HuH-7.5 (cell line): ENCODE measurements at places on chromosomes 12 and 14.

DNA sequence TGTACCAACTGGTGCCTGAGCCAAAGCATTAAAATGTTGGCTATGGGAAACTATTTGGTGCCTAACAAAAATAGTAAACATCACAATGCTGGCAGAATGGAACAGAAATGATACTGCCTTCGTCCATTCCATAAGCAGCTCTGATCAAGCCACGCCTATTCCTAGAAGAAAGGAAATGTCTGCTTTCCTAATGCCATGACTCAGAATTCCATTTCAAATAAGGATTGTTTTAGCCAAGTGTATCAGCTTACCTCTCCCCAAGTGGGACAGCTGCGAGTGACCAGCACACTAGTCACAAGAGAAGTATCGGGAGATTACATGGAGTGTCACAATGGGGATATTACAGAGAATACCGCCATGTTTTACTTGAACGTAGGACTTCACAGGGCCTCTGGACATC, 38.7 kb downstream of the GLT8D2 start:
- no peak for DNase-seq

- no peak for DNase-seq
Observed at GRCh38 chr12:76588881-76589565, 29.5 kb upstream of the OSBPL8 start.

- DNase-seq, result no peak
Observed at GRCh38 chr14:64841121-64841651, 38.5 kb downstream of the SPTB start.

GRCh38 chr12:51752234-51752889, 96.2 kb downstream of the FIGNL2 start:
- DNase-seq, result no peak

GRCh38 chr14:51547260-51547659, 104.5 kb upstream of the FRMD6 start:
- no peak for DNase-seq

- no peak for DNase-seq
Observed at GRCh38 chr12:20345866-20346265, 22.5 kb upstream of the PDE3A start.

DNA sequence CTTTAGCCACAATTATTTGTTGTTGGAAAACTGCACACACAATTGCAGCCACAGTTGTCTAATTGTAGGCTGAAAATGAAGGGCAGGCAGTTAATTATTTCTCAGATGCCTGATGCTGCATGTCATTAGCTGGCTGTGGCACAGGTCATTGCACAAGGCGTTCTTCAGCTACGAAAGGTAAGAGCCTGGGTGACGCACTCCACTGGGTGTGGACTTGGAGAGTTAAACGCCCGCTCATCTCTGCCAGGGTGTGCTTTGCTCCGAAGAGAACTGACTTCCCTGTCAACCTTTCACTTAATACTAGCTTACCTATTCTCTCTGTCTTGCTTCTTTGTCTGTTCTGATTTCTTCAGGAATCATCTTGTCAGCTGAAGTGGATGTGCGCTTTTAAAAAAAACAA, 91.4 kb upstream of the CPM start:
- DNase-seq, result no peak

DNA sequence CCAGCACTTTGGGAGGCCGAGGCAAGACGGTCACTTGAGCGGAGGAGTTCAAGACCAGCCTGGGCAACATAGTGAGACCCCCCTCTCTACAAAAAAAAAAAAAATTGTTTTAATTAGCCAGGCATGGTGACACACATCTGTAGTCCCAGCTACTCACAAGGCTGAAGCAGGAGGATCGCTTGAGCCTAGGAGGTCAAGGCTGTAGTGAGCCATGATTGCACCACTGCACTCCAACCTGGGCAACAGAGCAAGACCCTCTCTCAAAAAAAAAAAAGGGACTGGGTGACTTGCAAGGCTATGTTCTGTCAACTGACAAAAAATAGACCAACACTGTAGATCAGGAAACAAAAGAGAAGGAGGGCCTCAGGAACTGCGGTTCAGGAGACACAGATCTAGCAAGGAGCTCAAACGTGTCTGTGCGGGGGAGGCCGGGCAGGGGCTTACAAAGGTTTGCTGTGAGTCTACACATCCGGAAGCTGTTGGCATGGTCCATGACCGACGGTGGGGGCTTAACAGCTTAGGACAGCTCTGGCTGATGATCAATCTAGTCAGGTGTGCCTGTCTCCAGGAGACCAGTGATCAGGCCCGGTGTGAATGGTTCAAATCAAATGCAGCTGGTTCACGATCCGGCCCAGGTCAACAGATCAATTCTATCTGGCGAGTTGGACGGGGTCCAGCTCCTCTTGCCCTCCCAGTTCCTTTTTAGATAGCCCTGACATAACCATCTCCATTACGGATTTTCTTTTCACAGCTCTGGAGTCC, 31.7 kb upstream of the INF2 start:
- no peak for DNase-seq

DNA sequence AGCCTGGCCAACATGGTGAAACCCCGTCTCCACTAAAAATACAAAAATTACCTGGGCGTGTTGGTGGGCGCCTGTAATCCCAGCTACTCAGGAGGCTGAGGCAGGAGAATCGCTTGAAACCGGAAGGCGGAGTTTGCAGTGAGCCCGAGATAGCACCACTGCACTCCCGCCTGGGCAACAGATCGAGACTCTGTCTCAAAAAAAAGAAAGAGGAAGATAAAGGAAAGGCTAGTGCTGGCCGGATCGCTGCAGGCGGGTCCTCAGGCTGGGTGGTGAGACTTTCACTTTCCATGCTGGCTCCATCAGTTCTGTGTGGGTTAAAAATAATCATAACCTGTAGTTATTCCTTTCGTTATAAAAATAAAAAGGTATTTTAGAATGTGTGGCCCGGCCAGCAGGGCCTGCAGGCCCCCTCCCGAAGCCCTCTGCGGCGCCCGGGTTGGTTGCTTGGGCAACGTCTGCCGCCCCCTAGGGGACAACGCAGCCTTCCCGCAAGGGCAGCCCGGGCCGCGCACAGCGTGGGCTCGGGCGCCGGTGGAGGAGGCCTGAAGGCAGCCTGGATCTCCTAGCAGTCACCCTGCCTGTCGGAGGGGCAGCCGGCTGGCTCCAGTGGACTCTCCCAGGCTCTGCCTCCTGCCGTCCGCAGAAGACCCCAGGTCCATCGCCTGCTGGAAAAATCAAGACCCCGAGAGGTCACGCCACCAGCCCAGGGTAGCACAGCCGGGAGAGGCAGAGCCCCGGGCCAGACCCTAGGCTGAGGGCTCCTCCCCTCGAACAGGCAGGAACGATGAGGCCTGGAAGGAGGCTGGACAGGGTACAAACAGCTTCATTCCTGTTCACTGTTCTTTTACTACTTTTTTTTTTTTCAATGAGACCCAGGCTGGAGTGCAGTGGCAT, 5.0 kb upstream of the SLC25A47 start:
- peak; percentile 68 for DNase-seq

- DNase-seq, result no peak
Observed at GRCh38 chr12:113049976-113050742, 6.4 kb upstream of the DTX1 start.

DNA sequence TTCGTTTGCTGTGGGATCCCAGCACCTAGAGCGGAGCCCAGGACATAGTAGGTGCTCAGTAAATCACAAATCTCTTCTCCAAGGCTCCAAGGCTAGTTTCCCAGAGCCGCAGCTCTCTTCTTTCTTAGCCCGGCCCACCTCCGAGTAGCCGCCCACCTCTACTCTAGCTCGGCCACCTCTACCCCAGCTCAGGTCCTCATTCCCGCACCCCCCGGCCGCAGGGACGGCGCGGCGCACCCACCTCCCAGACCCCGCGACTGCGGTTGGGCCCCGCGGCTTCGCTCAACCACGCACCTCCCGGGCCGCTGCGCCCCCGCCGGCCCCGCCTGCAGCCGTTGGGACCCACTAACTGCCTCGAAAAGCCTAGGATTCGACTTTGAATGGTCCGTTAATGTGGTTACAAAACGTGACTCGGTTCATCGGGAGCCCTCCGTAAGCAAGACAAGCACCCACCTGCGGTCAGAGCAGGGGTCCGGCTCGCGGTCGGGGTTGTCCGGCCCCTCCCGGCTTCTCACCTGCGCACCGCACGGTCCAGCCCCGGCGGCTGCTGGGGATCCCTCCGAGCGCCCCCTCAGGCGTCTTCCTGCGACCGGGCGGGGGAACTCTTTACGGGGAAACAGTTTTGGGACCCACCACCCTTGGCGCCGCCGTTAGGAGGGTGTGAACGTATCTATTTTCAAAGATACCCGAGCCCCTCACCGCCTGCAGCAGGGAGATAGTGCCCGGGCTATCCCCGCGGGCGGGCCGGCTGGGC, at the start of gene SLC2A14:
Gene SLC2A14, minus strand, starts transcription at position 350 of the 754 bp plus-strand sequence. CDS start 3,035 bp downstream, outside the sequence.
- no peak for DNase-seq

GRCh38 chr12:5047729-5048128, 4.0 kb downstream of the KCNA5 start:
- no peak for DNase-seq

DNA sequence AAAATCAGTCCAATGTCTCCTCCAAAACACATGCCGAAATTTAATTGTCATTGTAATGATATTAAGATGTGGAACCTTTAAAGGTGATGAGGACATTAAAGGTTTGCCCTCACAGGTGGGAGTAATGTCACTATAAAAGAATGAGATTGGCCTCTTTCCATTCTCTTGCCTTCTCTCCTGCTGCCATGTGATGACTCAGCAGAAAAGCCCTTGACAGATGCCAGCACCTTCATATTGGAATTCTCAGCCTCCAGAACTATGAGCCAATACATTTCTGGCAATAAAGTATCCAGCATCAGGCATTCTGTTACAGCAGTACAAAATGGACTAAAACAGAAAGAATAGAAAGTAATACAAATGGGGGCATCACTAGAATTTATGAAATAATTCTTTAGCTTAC, 609.7 kb downstream of the SLC16A7 start:
- no peak for DNase-seq

GRCh38 chr14:46250113-46250703, 401.4 kb downstream of the RPL10L start:
- no peak for DNase-seq

GRCh38 chr12:49961993-49962764, 507 bp downstream of the AQP5 start:
- DNase-seq, result no peak

- DNase-seq, result no peak
Observed at GRCh38 chr14:41000350-41000749, 606.3 kb upstream of the LRFN5 start.

DNA sequence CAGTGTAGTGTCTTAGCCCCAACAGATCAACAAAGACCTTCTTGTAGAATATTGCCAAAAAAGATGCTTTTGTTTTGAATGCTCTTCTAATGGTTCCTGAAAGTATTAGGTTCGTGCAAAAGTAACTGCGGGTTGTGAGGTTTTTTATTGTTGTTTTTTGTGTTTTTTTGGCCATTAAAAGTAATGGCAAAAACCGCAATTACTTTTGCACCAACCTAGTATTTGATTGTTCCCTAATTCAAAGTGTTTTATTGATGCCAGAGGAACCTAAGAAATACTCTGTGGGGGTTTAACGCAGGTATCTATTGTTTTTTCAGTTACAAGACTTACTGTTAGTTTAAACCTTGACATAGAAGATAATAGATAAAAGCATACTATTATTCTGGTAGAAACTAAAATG, 150.8 kb upstream of the DAAM1 start:
- no peak for DNase-seq

DNA sequence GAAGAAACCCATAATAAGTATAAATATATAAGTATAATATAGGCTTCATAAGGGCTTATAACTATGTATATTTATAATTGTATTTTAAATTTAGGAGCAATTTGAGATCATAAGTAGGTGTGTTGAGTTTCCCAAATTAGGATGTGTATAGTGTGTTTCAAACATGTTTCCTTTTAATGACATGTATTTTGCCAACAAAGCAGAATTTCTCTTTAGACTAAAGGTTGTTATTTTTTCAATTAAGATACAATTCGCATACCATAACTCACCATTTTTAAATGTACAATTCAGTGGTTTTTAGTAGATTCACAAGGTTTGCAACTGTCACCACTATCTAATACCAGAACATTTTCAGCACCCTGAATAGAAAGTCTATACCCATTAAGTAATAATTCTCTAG, 7.7 kb upstream of the ARL1 start:
- DNase-seq, result no peak

DNA sequence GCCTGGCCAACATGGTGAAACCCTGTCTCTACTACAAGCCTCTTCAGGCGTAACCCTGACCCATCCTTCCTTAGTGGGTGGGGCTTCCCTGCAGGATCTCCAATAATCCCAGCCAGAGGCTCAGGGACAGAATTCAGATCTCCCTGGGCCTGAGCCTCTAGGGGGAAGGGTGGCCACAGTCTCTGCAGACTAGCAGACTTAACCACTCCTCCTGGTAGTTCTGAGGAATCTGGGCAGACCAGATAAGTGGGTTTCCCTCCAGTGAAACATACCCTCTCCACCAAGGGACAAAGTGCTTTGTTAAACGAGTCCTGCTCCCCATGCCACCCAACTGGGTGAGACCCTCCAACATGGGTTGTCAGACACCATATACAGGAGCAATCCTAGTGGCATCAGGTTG, 36.6 kb upstream of the TRIM9 start:
- DNase-seq, result no peak

- DNase-seq, result no peak
Observed at GRCh38 chr12:4909734-4910501, at the start of gene KCNA1. Gene KCNA1 (plus strand): TSS chr12:4909905. CDS start chr12:4911379, 1,474 bp downstream.

DNA sequence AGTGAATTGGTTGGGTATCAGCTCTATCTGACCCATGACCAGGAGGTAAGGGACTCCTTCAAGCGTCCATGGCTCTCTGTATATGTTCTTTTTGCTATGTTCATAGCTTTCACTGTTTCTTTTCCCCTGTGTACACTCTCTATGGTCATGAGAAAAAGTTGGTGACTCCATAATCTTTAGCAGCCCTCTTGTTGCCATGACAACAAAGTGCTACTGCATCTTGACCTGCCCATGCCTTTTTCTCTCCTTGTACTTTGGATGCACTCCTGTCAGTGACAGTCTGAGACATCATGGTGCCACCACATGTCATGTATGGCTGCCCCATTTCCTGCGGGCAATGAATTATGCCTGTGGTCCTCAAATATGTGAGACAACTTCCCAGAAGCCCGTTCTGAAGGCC, 280.2 kb downstream of the TMEM121 start:
- no peak for DNase-seq

- no peak for DNase-seq
Observed at GRCh38 chr12:11922361-11922760, 148.4 kb upstream of the BCL2L14 start.

DNA sequence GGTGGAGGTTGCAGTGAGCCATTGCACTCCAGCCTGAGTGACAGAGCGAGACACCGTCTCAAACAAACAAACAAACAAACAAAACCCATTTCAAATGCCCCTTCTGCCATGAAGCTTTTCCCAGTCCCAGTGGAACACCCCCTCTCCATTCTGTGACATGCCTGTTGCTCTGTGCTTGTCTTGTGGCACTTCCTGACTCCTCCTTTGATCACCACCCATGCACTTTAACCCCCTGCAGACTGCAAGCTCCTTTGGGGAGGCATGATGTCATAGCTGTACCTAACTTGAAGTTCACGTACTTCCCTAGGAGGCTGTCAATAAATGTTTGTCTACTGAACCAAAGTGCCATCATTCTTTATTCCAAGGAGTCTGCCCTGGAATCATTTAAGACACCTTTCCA, 64.7 kb downstream of the TMCC3 start:
- DNase-seq, result no peak

- DNase-seq, result no peak
Observed at GRCh38 chr14:100979780-100980179, 76.3 kb upstream of the RTL1 start.

- no peak for DNase-seq
Observed at GRCh38 chr14:77674931-77675330, 32.9 kb downstream of the ALKBH1 start.
